Head of caudate nucleus (tissue), 42 donors: ENCODE measurements at places on chromosomes 11 and 22.

GRCh38 chr11:48001438-48002021 is 21.2 kb downstream of the PTPRJ start:
- no peak for DNase-seq

- DNase-seq = no peak
Observed at GRCh38 chr11:47791774-47792430, 24.8 kb upstream of the FNBP4 start.

DNA sequence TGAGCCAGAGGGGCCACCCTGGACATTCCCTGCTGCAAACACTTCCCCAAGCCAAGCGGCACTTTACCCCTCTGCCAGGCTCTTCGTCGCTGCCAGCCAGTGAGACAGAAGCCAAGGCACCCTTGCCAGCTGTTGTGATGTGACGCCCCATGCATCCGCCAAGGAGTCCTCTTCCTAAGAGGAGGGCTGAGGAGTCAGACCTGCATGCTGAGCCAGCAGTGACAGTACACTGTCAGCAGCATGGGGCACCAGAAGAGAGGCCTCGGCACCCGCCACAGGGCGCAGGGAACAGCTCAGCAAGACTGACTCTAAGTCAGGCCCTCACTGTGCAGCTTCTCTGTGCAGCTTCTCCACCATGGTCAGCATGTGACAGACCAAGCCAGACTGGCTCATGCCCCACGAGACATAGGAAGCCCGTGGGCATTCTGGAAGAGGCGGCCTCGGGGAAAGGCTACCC is 26.4 kb downstream of the VPS37C start:
- no peak for DNase-seq

GRCh38 chr22:37279331-37280181 is 2.8 kb upstream of the CYTH4 start:
- no peak for DNase-seq

DNA sequence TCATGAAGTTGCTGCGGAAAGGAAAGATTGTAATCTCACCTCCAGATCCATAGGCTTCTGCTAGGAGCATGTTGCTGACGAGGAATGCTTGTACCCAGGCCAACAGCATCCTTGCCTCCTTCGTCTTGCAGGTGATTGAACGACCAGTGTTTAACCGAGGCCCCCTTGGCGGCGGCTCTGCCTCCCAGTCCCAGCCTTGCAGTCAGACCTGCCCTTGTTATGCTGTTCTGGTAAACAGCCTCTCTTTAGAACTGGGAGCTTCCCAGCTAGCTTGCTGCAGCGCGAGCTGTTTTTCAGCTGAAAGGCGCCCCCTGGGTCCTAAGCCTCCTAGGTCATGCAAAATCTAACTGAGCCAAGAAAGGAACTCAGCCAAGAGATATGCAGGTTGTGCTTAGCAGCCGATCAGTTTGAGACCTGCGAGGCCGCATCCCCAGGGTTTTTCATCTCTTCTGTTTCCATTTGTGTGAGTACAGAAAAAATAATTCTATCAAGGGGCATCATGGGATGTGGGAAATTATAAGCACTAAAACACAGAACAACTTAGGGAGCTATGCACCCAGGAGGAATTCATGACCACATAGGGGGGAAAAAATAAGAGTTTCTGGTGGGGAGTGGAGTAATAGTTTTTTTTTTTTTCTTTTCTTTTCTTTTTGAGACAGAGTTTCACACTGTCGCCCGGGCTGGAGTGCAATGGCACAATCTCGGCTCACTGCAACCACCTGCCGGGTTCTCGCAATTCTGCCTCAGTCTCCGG is at the start of gene PIK3IP1:
PIK3IP1 (minus strand) TSS at position 253 of the 754 bp plus-strand sequence; CDS start at position 109, 144 bp downstream.
- DNase-seq = peak; percentile 96

GRCh38 chr11:62544581-62545436 is 1.8 kb downstream of the AHNAK start:
- DNase-seq = no peak

DNA sequence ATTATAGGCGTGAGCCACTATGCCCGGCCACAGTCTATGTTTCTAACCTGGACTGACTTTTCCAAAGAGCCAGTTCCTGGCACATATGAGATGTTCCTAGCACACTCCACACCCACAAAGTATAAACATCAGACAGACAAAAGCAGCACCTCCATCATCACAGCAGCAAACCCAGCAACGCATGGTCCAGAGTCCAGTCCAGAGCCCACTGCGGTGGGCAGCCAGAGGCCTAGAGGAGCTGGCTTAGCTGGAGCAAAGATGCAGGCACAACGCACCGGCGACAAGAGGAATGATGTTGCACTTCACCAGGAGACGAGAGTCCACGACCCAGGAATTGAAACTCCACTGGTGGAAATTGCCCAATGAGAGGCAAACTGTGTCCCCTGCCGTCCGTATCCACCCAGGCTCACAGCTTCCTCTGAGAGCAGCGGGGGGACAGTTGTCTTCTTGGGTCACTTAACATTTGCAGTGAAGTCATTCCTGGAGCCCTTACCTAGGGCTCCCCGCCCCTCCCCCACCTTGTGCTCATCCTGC is 36.6 kb downstream of the RPS6KA4 start:
- DNase-seq = no peak

- DNase-seq = no peak
Observed at GRCh38 chr11:65058419-65059054, at the start of gene NAALADL1. Gene NAALADL1 (minus strand): TSS chr11:65058553. CDS start chr11:65058521, 32 bp downstream.

DNA sequence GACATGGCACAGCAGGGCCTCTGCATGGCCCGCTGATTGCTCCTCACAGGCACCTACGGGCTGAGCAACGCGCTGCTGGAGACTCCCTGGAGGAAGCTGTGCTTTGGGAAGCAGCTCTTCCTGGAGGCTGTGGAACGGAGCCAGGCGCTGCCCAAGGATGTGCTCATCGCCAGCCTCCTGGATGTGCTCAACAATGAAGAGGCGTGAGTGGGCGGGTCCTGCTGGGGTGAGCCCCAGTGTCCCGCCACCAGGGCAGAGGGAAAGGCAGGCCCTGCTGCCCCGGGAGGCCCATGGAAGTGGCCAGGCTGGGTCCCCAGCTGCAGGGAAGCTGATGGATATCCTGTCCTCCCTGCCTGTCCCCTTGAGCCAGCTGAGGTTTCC is 18.6 kb upstream of the DGCR8 start:
- DNase-seq = no peak

GRCh38 chr22:35549328-35549727 is 8.7 kb downstream of the RASD2 start:
- DNase-seq = peak; percentile 66

DNA sequence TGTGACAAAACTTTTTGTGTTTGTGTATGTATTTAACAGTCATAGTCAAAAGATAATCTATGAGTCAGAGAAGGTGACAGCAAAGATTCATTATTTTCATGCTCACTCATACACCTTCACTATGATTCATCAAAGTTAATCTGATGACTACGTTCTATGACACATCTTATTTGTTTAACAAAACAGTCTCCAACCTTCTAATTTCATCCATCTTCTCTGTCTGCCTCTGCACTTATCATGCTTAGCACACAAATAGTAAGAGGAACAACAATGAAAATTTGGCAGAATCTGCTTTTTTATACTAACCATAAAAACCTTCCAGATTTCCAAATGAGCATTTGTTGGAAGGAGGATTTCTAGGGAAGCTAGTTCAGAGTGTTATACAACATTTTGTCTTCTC is 568.9 kb downstream of the LUZP2 start:
- no peak for DNase-seq

GRCh38 chr11:33909150-33909549 is 17.3 kb upstream of the LMO2 start:
- DNase-seq = no peak

DNA sequence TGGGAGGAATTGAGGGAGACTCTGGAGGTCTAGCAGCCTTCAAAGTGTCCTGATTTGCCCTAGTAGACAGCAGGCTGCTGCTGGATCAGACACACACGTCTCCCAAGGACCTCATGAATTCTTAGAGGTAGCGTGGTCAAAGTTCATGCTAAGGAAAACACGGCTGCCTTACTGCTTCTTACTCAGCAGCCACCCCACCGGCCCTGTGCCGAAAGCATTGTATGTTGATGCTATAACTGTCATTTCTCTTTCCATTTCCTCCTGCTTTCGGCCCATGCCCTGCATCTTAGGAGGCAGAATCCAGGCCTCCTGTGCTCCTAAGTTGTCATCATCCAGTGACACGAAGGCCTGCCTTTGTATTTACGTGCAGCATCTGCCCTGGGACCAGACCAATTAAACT is 10.5 kb upstream of the CCND1 start:
- no peak for DNase-seq

GRCh38 chr11:36657610-36658267 is 59.7 kb upstream of the RAG2 start:
- DNase-seq = no peak

DNA sequence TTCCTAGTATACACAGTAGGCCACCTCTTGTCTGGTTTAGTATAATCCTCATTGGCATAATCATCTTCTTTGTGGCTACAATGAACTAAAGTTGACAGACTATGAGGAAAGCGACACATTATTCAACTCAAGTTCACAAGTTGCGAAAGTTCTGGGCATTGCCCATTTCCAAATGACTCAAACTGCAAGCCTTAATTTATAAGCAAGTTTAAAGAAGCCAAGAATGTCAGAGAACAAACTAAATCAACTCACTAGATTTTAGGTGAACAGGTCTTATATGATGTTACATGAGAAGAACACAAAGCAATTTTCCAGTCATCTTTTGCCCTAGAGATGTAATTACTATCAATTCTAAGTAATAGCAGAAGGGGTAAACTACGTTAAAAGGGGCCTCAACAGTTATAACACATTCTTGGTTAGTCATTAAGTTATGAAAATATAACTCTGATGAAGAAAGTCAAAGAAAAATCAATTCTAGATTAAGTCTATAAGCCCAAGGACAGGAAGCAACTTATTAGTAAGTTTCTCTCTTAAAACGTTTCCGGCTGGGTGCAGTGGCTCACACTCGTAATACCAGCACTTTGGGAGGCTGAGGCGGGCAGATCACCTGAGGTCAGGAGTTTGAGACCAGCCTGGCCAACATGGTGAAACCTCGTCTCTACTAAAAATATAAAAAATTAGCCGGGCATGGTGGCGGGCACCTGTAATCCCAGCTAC is 21.5 kb downstream of the PICALM start:
- no peak for DNase-seq

GRCh38 chr11:72639502-72640375 is 34.5 kb downstream of the PDE2A start:
- DNase-seq = no peak

GRCh38 chr22:48699511-48699910 is 1128.2 kb downstream of the BRD1 start:
- no peak for DNase-seq

DNA sequence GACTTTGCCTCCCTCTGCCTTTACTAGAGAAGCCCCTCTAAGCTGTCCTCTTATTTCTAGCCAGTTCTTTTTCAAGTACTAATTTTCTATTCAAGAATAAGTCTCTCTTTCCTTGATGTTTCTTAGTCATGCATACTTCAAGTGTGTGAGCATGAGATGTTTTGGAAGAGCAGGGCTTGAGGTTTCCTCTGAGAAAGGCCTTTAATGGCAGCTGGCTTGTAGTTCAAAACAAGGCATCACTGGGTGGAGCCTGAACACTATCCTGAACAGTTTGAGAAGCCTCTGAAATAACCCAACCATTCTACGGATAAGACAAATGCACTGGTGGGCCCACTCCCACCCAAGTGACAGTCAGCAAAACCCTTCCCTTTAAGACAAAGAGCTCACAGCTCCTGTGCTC is 37.6 kb downstream of the CLDN25 start:
- no peak for DNase-seq

DNA sequence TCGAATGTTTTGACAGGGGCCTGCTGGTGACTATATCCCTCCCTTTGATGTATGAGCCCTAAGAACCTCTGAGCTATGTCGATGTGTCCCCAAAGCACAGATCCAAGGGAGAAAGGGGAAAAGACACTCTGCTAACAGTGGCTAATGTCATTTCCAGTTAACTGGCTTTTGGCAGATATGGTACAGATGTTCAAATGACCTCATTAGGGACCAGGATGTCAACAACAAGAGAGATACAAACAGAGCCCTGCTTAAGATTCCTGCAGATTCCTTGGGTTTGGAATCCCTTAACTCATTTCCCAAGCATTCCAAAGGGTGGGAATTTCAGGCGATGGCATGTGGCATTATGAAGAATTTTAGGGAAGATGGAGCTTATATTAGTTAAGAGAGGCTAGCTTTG is 517.3 kb downstream of the SOX6 start:
- DNase-seq = no peak

- DNase-seq = no peak
Observed at GRCh38 chr11:67648140-67648795, 2.3 kb downstream of the ACY3 start.

GRCh38 chr11:32497951-32498350 is 62.6 kb upstream of the WT1 start:
- DNase-seq = no peak

DNA sequence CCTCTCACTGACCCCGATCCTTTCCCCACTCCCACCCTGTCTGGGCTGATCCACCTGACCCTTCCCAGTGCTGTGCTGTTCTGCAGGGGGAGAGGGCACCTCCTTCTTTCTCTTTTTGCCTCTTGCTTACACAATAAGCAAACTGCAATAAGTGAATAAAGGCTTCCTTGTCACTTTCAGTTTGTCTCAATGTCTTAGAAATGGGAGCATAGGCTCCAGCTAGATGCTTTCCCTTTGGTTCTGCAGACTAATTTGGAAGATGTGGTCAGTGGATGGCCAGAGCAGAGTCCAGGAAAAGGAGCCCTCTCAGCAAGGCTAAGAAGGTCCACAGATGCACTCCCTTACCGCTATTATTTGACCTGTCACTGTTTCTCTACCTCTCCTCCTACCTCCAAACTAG is 9.4 kb downstream of the OR8B12 start:
- DNase-seq = no peak

DNA sequence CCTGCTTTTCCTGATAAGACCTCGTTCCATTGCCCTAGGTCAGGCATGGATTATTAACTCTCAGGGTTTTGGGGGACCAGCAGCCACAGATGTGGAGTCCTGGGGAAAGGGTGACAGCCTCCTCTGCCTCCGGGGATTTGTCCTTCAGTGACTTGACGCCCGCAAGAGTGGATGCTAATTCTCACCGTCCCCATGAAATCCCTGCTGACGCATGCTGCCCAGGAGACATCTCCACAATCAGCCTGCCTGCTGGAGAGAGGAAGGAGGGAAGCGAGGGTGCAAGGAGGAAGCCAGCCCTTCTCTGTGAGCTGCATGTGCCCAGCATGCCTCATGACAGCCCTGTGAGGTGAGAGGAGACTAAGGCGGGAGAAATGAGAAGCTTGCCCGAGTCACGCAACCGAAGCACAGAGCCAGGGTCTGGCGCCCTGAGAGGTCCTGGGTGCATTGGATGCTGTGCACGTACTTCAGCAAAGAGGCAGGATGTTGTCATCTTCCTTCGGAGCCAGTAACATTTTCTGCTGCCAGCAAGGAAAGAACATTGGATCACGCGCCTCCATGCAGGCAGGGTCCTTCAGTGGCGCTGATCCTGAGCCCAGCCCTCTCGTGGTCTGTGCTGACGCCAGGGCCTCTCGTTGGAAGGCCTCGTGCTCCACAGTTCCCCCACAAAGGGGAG is 27.3 kb upstream of the KRTAP5-6 start:
- peak; percentile 33 for DNase-seq

DNA sequence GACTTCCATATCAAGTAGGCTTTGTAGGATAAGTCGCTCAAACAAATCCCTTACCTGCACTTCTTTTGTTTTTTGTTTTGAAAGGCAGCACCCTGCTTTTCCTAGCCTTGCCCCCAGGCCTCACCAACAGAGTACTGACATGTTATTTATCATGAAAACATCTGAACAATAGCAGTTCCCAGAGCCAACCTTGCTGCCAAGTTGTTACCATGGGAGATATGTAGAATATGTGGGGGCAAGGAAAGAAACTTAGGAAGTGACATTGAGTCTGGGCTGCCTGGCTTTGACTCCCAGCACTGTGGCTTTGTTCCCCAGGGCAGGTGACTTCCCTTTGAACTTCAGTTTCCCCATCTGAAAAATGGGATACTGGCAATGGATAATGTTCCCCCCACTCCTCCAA is 53.4 kb upstream of the CRYBB3 start:
- no peak for DNase-seq

GRCh38 chr11:111044751-111045406 is 200.6 kb upstream of the POU2AF2 start:
- no peak for DNase-seq
